ENCODE measurements at places on chromosomes 12 and 14.

- DNase-seq: no peak
Measured at GRCh38 chr14:53900499-53900898, 56.1 kb downstream of the BMP4 start.

DNA sequence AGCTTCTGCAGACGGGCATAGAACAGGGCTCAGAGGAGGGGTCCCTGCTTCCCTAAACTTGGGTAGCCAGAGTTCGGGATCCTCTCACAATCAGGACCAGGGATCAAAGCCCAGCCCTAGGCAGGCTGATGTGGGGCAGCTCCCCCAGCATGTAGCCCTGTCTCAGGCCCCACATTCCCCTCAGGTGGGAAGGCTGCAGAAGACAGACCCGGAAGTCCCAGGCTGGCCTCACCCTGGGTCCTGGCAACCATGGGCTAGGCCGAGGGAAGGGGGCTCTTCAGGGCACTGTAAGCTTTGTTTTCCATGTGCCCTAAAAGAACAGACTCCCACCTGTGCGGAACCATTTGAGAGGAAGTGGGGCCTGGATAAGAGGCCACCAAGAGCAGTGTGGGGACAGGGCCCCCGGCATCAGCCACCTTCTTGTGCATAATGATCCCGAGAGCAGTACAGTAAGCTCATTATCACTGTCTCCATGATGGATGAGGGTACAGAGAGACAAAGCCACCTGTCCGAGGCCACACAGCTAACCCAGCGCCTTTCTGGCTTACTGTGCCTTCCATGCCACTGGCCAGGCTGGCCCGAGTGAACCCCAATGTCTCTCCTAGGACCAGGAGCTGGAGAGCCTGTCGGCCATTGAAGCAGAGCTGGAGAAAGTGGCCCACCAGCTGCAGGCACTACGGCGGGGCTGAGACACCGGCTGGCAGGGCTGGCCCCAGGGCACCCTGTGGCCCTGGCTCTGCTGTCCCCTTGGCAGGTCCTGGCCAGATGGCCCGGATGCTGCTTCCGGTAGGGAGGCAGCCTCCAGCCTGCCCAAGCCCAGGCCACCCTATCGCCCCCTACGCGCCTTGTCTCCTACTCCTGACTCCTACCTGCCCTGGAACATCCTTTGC is 11.5 kb downstream of the CHGA start:
- DNase-seq: no peak

GRCh38 chr12:59196989-59197388 is 276.7 kb upstream of the LRIG3 start:
- DNase-seq: no peak

DNA sequence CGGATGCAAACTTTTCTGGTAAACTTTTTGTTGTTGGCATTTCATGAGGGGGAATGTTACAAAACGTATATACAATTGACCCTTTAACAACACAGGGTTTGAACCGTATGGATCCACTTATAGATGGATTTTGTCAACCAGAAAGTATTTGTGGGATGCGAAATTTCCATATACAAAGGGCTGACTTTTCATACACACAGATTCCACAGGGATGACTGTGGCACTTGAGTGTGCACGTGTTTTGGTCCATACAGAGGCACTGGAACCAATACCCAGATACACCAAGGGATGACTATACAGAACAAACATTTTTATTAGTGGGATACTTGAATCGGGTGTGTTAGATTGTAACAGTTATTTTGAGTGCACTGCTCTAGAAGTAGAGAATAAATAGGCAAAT is 29.8 kb upstream of the CCT2 start:
- DNase-seq: no peak

GRCh38 chr14:26194816-26195215 is 403.0 kb downstream of the NOVA1 start:
- no peak for DNase-seq

- no peak for DNase-seq
Measured at GRCh38 chr12:131458931-131459772, 251.7 kb upstream of the SFSWAP start.

Measured in Panc1 (cell line).